Activated CD4-positive, alpha-beta T cell treated with anti-CD3 and anti-CD28 coated beads for 48 hours (primary cell): ENCODE measurements at places on chromosomes 6 and 20.

DNA sequence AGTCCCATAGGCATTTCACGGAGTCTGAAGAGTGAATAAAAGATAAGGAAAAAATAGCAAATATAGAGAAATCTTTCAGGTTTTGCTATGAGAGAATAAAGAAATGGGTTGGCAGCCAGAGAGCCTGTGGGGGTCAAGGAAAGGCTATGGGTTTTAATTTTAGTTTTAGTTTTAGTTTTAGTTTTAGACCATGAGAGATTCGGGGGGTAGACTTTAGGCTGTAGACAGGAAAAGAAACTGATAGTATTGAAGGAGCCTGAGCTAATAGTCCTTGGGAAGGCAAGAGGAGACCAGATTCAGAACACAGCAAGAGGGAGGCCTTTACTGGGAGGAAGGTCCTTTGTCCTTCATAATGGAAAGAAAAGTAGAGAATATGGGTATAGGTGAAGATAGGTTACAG is 19.3 kb downstream of the DOP1A start:
- no peak for DNase-seq

DNA sequence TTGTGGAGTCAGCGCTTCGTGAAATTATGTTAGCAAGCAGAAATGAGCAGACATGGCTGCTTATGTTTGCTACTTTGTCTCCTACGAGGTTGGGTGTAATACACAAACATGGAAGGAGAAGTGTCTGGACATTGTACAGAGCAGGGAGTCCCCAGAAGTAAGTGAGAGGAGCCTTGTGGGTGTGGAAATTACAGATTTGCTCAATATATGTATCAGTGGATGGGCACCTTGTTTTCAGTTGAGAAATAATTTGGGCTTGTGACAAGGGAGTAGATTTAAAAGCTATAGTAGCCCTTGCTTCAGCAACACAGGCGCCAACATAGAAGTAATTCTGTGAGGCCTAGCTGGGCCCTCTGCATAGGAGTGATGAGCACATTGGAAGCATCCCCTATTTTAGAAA is 49.2 kb downstream of the HECA start:
- no peak for DNase-seq

DNA sequence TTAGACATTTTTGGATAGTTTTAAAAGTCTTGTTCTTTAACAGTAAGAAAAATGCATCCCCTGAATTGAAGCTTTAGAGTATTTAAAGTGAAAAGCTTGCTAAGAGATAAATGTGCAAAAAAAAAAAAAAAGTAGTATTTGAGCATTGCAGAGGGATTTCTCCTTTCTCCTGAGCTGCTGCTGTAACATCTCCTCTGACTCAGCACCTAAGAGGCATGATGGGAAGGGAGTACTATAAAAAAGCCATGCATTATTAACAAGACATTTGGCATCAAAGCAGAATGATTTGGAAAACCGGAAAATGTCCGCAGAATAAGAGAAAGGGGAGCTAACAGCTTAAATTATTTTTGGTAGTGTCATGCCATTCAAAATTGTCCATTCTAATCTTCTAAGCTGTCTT is 27.9 kb downstream of the B4GALT5 start:
- no peak for DNase-seq

GRCh38 chr20:20489648-20490341 is 121.9 kb downstream of the INSM1 start:
- peak; percentile 34 for DNase-seq

GRCh38 chr6:34981951-34982350 is 92.9 kb downstream of the ANKS1A start:
- no peak for DNase-seq

- no peak for DNase-seq
Observed at GRCh38 chr6:80210618-80211017, 104.1 kb downstream of the BCKDHB start.

DNA sequence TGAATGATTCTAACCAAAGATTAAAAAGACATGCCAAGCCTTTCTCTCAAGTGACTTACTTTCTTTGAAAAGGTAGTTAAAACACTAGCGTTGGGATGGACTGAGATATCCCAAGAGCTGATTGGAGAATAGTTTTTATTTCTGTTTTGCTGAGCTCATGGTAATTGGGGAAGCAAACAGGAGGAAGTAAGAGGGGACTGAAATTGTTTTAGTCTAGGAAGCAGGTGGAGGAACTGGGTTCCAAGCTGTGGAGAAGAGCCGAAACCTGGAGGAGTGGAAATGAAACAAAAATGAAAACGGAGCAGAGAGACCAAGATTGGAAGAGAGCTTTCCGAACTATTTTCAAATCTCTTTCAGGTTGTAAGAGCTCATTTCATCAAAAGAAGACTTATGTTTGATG is 59.9 kb upstream of the TENT5A start:
- no peak for DNase-seq

DNA sequence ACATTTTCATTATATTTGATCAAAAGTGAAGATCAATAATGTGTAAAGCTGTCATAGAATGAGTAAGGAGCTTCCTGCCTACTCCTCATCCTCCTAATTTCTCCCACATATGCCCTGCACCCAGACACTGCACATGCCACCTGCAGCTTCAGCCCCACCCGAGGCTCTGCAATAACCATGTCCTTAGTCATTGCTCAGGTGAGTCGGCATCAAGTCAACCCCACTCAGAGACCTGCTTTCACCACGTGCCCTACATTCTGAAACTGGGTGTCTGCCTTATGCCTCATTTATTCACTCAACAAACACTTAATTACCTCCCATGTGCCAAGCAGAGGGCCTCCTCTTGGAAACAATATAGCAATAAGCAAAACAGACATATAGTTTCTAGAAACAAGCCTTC is 15.4 kb upstream of the TNFAIP3 start:
- peak; percentile 66 for DNase-seq

DNA sequence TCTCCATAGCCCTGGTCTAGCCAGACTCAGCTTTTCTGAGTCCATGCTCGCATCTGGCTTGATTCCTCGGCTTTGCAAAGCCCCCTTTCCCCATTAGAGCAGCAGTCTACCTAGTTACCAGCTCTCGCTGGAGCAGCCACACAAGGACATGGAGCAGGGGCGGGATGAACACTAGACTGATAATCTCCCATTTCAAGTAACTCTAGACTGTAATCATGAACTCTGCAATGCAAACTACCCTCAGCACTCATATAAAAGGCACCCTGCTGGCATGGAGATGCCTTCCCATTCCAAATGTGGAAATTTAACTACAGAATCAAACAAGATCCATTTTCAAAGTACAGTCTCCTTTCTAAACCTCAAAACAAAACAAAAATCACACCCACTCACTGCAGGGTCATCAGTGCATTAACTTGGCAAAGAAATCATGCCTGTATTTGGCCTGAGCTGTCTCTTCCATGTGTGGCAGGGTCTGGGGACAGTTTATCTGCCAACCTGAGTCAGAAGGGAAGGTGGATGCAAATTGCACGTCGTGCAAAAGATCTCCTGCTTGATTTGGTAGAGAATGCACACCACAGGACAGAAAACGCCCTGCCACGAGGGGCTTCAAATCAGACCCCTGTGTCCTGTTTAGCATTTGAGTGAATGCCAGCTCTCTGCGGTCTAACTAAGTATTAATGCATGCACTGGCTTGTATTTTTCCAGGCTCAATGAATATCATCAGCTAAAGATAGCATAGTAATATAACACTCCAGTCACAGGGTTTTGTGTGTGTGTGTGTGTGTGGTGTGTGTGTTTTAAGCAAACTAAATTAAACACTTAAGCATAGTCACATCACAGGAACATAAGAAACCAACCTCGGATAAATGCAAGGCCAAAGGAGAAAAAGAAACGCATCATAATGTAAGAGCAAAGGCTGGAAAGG is 85.3 kb downstream of the MYLK4 start:
- no peak for DNase-seq

DNA sequence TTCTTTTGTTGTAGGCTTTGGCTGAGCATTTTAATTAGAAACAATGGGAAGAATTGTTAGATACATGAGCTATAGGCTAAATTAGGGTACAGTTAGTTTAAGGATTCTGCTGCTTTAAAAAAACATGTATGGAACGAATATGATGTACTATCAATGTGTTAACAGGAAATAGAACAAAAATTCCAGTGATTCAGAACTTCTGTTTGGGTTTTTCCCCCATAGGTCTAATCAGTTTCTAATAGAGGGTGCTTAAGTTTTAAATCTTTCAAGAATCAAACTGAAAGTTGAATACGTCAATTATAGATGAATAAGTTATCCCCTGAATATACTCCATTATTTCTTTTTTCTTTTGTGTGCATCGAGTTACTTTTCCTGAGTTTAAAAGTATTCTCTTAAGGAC is 1.9 kb downstream of the TAB2 start:
- DNase-seq: no peak

DNA sequence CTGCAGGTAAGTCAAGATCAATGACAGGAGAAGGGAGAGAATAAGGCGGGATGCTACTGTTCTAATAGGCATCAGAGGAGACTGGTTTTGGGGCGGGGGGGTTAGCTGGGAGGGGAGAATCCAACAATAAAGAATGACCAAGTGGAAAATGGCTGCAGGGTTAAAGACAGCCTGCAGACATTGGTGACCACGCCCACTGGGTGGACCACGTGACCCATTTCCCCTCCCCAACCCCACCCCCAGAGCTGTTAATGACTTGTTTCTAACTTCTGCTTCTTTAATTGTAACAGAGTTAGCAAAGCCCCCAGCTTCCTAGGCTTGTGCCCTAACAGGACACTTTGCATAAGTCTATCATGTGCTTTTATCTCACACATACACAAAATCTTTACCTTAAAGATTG is 344.5 kb downstream of the KIF16B start:
- no peak for DNase-seq

- DNase-seq: no peak
Observed at GRCh38 chr6:158290040-158290439, 22.2 kb upstream of the TULP4 start.
